Kidney (tissue), 22 donors: ENCODE measurements at places on chromosomes 2 and 18. TPM values are rescaled to one million over a fixed set of nuclear protein-coding genes. Genes with fewer than 3 reads are reported as not detected.

DNA sequence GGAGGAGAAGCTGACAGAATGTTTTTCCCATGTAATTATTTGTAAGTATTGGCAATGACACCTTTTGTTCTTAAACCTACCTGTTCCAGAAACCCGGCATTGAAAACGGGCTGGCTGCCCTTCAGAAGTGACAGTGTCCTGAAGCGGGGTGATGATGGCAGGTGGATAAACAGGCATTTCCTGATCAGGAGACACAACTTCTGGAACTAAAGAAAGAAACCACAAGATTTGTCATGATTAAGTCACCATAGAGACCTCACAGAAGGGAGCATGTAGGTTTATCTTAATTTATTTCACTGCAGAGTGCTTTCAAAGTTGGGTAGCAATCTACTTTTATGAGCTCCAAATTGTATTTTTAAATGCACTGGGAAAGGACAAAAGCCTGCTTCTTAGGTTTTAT, 43.1 kb downstream of the TTN start:
- no peak for DNase-seq
- H3K36me3 ChIP-seq = no peaks in the 10 kb centered on the region
- no peak overlapping the region for H3K27ac ChIP-seq

GRCh38 chr2:174338147-174338605, 3.4 kb downstream of the SP9 start:
- peaks cover 5% of the 10 kb centered on the region for H3K4me1 ChIP-seq
- H3K36me3 ChIP-seq = no peaks in the 10 kb centered on the region
- no peak overlapping the region for H3K27ac ChIP-seq
- no peak for DNase-seq
- H3K27me3 ChIP-seq = peaks cover 62% of the 10 kb centered on the region
- H3K4me3 ChIP-seq = no peak overlapping the region

GRCh38 chr2:225011585-225011984, 30.7 kb downstream of the DOCK10 start:
- DNase-seq = no peak
- no peaks in the 10 kb centered on the region for H3K27me3 ChIP-seq
- no peaks in the 10 kb centered on the region for H3K36me3 ChIP-seq
- H3K4me3 ChIP-seq = no peak overlapping the region

GRCh38 chr18:77374446-77374805, 124.8 kb downstream of the GALR1 start:
- H3K27me3 ChIP-seq = no peaks in the 10 kb centered on the region
- DNase-seq = no peak
- H3K4me3 ChIP-seq = no peak overlapping the region
- no peaks in the 10 kb centered on the region for H3K4me1 ChIP-seq
- no peaks in the 10 kb centered on the region for H3K36me3 ChIP-seq

DNA sequence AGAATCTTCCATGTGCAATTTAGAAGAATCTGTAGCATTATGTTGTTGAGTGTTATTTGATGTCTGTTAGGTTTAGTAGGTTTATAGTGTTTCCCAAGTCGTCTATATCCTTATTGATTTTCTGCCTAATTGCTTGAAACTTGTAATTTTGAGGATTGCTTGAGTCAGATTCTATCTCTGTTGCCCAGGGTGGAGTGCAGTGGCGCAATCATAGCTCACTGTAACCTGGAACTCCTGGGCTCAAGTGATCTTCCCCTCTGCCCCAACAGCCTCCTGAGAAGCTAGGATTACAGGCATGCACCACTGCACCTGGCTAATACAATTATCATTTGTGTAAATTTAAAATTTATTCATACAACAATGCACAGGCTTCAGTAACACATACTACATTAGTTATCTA, 3.1 kb upstream of the TCF23 start:
- no peaks in the 10 kb centered on the region for H3K27me3 ChIP-seq
- no peak overlapping the region for H3K4me3 ChIP-seq
- no peaks in the 10 kb centered on the region for H3K4me1 ChIP-seq
- H3K36me3 ChIP-seq = no peaks in the 10 kb centered on the region
- no peak for DNase-seq

DNA sequence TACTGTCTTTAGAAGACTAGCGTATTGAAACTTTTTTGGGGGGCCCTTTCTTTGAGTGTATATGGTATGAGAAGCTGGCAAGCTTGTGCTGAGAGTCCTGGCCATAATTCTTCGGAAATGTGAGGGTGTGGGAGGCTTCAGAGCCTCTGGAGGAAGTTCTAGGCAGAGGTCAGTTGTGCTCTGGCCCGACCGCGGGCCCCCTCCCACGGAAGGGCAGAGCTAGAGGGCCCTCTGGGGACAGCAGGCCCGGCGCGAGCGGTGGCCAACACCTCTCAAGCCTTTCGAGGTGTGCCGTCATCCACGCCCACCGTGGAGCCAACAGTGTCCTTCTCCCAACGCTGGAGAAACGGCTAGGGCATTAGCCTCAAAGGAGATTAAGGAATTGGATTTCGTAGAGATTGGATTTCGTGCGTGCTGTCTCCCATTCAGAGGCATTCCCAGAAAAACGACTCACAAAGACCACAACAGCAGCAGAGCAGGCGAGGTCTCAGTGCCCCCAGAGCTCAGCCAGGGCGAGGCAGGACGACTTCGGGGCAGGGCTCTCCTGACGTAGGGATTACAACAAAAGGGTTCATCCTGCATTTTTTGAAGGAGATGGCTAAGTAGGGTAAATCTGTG, 2.2 kb upstream of the MTCL1 start:
- no peak overlapping the region for H3K4me3 ChIP-seq
- H3K36me3 ChIP-seq = no peaks in the 10 kb centered on the region
- peak overlapping the region; percentile 70 for H3K27ac ChIP-seq
- no peaks in the 10 kb centered on the region for H3K4me1 ChIP-seq
- DNase-seq = no peak

GRCh38 chr2:96345438-96345837, 9.9 kb downstream of the NCAPH start:
- H3K4me3 ChIP-seq = no peak overlapping the region
- no peaks in the 10 kb centered on the region for H3K27me3 ChIP-seq
- H3K27ac ChIP-seq = no peak overlapping the region
- no peak for DNase-seq

DNA sequence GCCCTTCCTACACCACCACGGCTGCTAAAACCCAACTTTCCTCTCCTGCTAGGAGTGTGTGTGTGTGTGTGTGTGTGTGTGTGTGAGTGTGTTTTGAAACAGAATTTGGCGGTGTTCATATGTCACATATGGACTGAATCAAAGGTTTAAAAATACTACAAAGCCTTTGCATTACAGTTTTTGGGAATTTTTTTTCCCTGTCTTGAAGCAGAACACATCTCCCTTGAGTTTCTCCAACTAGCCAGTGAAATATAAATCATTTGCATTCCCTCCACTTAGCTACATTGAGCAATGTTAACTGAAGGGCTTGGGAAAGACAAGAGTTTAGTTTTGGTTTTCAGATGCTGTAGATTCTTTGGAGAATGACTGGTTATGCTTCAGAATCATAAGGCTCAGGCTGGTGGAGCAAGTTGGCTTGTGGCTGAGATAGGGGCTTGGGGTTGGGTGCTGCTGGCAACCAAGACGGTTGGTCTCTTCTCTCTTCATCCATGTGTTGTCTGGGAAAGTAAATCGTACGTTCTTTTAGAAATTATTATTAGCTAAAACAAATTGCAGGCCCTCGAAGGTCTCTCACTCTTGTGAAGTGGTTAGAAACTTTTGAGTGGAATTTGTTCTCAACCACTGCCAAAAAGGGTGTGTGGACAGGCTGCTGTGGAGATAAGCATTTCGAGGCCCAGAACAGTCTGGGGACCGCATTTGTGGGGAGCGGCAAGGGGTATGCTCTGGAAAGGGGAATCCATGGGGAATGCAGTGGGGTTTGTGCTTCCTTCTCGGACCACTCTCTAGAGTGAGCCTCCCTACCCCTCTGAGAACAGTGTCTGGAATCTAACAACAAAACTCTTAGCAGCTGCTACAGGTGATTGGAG, 1.4 kb downstream of the NRP2 start:
- peak; percentile 61 for DNase-seq
- no peak overlapping the region for H3K27ac ChIP-seq
- H3K4me3 ChIP-seq = peak overlapping the region; percentile 74
- H3K27me3 ChIP-seq = no peaks in the 10 kb centered on the region
- peaks cover 4% of the 10 kb centered on the region for H3K4me1 ChIP-seq

DNA sequence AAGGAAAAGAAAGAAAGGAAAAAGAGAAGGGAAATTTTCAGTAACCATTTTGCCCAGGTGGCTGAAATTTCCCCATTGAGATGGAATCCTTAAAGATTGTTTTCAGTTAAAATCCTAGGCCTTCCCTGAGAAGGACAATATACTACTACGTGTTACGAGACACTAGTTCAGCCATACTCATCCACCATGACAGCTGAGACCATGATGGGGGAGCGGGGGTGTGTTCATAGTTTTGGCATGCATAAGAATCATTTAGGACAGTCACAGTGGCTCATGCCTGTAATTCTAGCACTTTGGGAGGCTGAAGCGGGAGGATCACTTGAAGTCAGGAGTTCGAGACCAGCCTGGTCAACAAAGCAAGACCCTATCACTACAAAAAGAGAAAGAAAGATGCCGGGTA, 28.0 kb downstream of the PLA2R1 start:
- H3K27me3 ChIP-seq = no peaks in the 10 kb centered on the region
- no peak overlapping the region for H3K4me3 ChIP-seq
- no peak overlapping the region for H3K27ac ChIP-seq
- no peaks in the 10 kb centered on the region for H3K4me1 ChIP-seq

DNA sequence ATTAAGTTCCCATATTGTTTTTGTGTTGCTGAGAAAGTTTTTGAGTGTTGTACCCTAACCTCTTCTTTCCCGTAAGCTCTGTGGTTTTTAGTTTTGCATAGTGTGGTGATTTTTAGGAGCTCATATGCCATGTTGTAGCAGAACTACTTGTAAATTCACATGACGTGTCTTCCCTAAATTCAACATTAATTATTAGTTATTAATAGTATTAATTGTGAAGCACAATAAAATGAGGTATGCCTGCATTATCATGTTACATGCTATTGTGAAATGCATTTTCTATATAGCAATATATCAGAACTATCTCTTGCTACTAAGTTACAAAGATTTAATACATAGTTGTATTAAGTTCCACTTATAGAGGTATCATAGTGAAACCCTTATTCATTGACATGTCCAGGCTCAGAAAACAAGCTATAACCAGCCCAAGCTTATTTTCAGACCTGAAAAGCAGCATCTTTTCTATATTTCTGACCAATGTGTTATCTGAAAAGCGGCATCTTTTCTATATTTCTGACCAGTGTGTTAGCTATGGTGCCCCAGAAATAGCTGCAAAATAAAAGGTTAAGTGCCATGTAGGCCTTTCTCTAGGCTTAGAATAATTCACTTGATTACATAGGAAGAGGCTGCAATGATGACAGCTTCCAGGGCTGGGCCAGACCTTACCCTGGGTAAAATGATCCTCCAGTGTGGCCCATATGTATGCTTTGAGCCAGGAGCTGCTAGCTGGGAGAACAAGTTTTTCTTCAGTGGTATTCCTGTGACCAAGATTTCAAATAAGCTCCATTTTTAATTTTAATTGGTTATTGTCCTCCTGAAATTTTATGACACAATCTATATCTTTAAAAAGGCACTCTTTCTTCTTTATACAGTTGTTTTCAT, 21.6 kb downstream of the EPAS1 start:
- no peaks in the 10 kb centered on the region for H3K36me3 ChIP-seq
- DNase-seq = no peak
- H3K4me3 ChIP-seq = no peak overlapping the region
- no peaks in the 10 kb centered on the region for H3K27me3 ChIP-seq
- no peak overlapping the region for H3K27ac ChIP-seq
- peaks cover 59% of the 10 kb centered on the region for H3K4me1 ChIP-seq

- H3K36me3 ChIP-seq = no peaks in the 10 kb centered on the region
- H3K4me3 ChIP-seq = no peak overlapping the region
- no peaks in the 10 kb centered on the region for H3K4me1 ChIP-seq
- no peak overlapping the region for H3K27ac ChIP-seq
- H3K27me3 ChIP-seq = no peaks in the 10 kb centered on the region
Measured at GRCh38 chr2:184564092-184564491, 34.2 kb upstream of the ZNF804A start.

GRCh38 chr2:42009657-42010580, 37.9 kb upstream of the PKDCC start:
- no peak overlapping the region for H3K4me3 ChIP-seq
- peaks cover 2% of the 10 kb centered on the region for H3K4me1 ChIP-seq
- DNase-seq = no peak
- no peaks in the 10 kb centered on the region for H3K36me3 ChIP-seq

DNA sequence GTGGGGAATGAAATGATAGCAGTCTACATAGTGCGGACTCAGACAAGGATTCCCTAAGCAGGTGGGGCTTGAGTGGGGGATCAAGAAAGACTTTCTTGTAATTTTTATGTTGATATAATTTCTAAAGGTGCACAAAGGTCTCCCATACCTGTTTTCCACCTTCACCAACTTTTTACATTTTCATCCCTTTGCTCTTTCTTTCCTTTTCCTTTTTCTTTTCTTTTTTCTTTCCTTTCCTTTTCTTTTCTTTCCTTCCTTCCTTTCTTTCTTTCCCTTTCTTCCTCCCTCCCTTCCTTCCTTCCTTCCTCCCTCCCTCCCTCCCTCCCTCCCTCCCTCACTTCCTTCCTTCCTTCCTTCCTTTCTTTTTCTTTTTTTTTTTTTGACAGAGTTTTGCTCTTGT, 10.1 kb upstream of the TRMT61B start:
- no peak for DNase-seq
- H3K4me3 ChIP-seq = no peak overlapping the region
- H3K27ac ChIP-seq = no peak overlapping the region
- H3K36me3 ChIP-seq = no peaks in the 10 kb centered on the region
- no peaks in the 10 kb centered on the region for H3K4me1 ChIP-seq
- no peaks in the 10 kb centered on the region for H3K27me3 ChIP-seq

GRCh38 chr2:202945-203344, 60.9 kb downstream of the SH3YL1 start:
- no peaks in the 10 kb centered on the region for H3K27me3 ChIP-seq
- no peaks in the 10 kb centered on the region for H3K4me1 ChIP-seq
- no peak overlapping the region for H3K27ac ChIP-seq
- no peaks in the 10 kb centered on the region for H3K36me3 ChIP-seq
- no peak for DNase-seq

DNA sequence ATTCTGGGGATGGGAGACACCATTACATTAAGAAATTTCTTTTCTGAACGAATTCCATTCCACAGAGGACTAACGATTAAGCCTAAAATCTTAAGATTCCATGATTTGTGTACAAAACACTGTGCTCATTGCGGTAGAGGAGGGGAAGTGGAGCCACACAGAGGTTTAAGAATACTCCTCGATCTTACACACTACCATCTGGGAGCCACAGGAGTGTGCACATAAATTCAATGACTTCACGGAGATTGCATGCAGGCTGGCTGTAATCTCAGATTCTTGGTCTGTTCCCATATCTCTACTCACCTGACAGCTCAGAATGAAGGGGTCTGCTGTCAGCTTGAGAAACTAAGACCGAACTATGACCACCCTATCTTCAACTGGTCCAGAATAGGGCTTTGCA, 762 bp downstream of the VPS4B start:
- H3K27me3 ChIP-seq = no peaks in the 10 kb centered on the region
- no peak for DNase-seq
- peaks cover 5% of the 10 kb centered on the region for H3K4me1 ChIP-seq
- no peak overlapping the region for H3K27ac ChIP-seq
- no peaks in the 10 kb centered on the region for H3K36me3 ChIP-seq

Gene FN1
- total RNA-seq = 289 TPM

Gene MC4R
- total RNA-seq = 0.19 TPM

Gene NMUR1
- total RNA-seq = 0.94 TPM

Gene FABP1
- total RNA-seq = not detected

Gene LOXL3
- 9.7 TPM for total RNA-seq

Gene XDH
- total RNA-seq = 3.1 TPM

Gene C2orf78
- not detected for total RNA-seq
